ENCODE measurements at places on chromosomes 7 and 10.

GRCh38 chr10:80290474-80291220, 1.2 kb upstream of the MAT1A start:
- no peak for DNase-seq

- DNase-seq, result no peak
These were observed 40.6 kb downstream of the CCDC3 start for GRCh38 chr10:12960941-12961340.

DNA sequence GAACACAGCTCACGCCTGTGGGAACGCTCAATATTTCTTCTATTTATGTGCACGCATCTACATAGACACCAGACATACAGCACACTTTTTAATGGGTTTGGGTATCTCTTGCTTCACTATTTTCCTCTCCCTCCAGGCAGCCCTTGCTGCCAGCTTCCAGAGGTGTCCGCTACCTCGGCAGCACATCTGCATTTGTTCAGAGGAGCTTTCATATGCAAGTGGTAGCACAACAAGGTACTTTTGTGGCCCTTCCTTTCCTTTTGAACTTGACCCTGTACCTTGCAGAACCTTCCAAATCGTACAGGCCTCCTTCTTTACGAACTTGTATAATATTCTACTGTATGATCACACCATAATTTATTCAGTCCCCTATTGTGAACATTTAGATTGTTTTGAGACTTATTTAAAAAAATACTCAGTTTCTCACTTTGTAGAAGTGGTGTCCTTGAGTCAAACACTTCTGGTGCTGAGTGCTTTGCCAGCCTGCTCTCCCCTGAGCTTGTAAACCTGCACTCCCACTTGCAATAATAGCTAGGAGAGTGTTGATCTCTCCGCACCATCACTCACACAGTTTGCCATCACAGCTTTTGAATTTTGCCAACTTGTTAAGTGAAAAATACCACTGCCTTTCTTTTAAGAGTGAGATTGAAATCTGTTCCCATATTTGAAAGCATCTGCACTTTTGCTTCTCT, 106.0 kb upstream of the ZNF32 start:
- DNase-seq, result no peak

DNA sequence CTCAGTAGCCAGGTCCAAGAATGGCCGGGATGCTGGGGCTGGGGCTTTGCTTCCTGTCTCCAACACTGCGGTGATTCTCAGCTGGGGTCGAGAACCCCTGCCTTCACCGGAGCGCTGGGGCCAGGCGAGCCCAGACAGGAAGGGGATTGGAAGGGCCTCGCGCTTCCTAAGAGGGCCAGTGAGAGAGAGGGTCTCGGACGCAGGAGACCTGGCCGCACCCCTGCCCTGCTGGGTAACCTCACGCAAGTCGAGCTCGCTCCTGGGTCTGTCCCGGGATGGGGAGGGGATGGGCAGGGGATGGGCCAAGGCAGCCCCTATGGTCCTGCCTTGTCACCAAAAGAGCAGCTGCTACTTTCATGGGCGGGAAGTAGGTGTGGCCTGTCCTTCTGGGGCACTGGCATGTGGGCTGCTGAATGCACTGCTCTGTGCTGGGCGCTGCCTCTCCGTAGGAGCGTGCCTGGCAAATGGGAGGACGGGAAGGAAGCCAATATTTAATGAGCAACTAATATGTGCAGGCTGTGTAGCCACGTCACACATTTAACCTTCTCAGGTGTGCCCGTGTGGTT, 20.0 kb downstream of the KCNK18 start:
- DNase-seq, result no peak

DNA sequence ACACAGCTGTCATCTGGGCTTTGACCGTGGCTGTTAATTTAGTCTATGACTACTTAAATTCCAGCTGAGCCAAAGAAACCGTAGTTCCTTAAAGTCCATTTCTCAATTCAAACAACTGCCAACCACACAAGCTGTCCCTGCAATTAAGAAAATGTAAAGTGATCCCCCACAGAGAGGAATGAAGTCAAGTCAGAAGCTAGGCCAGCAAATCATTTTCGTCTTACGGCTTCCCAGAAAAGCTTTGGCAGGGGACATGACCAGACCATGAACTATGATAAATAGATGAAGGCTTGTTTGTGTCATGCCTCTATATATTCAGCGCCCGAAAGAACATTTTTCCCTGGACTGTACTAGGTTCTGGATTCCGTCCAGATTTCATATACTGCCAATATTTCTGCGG, 54.6 kb downstream of the HACD1 start:
- DNase-seq, result no peak

GRCh38 chr7:86598311-86598710, 45.4 kb upstream of the GRM3 start:
- DNase-seq, result no peak

DNA sequence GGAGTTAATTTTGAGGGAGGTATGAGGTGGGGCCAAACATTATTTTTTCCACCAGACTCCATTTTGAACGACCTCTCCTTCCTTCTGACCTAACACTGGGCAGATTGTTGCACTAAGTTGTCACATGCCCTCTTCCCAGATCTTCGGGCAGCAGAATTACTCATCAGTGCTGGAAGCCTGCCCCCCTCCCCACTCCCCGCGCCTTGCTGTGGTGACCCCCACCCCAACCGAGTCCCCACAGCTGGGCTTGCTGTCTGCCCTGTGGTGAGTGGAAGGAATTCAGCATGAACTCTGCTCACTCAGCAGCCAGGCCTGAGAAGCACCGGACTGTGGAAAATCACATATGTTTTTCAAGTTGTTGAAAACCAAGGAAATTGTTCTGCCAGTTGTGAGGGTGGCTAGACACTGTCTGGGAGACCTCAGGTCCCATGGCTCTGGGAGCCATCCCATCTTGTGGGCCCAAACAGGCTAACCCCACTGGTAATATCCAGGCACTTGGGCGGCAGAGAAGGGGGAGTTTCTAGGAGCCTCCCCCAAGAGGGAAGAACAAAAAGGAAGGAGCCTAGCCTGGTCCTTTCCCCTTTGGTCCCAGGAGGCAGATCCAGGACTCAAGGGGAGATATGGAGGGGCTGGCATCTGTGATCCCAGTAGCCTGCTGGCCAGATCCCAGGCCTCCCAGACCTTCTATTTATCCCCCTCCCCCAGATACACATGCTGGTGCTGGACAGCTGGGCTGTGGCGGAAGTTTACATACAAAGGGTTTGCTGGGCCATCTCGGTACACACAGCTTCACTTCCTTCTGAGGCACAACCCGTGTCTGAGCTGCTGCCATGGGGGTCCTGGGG, 3.5 kb upstream of the AEBP1 start:
- no peak for DNase-seq

DNA sequence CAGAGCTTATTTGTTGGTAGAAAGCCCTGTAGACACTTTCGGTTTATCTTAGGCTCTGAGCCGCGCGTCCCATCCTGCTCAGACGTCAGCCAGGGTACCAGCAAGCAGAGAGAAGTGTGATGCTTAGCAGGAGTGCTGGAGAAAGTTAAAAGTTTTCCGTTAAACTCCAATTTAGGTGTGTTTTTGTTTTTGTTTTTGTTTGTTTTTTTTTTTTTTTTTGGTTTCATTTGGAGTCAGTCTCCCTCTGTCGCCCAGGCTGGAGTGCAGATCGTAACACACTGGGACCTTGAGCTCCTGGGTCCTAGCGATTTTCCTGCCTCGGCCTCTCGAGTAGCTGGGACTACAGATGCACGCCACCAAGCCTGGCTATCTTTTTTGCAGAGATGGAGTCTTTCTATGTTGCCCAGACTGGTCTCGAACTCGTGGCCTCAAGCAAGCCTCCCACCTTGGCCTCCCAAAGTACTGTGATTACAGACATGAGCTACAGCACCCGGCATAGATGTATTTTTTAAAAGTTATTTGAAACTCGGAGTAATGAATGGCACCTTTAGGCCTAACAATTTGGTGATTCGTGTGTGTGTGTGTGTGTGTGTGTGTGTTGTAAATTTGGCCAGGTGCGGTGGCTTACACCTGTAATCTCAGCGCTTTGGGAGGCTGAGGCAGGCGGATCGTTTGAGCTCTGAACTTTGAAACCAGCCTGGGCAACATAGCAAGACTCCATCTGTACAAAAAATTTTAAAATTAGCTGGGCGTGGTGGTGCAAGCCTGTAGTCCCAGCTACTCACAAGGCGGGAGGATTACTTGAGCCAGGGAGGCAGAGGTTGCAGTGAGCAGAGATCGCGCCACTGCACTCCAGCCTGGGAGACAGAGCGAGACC, 1.3 kb upstream of the HIP1 start:
- no peak for DNase-seq
